Left renal cortex interstitium (tissue), 4 donors: ENCODE measurements at places on chromosomes 16 and 17. TPM values are rescaled to one million over a fixed set of nuclear protein-coding genes. Genes with fewer than 3 reads are reported as not detected.

Gene TNFRSF13B
- polyA plus RNA-seq: not detected

Gene WFDC1
- 3.4 TPM for polyA plus RNA-seq

Gene TMEM88
- 22.1 TPM for polyA plus RNA-seq

Gene CCL23
- polyA plus RNA-seq: not detected

Gene STH
- not detected for polyA plus RNA-seq

Gene CARHSP1
- 87.5 TPM for polyA plus RNA-seq

Gene TK2
- 42.8 TPM for polyA plus RNA-seq

Gene KCNJ12
- 8.9 TPM for polyA plus RNA-seq

Gene IKZF3
- 0.26 TPM for polyA plus RNA-seq

Gene UTS2R
- polyA plus RNA-seq: 0.57 TPM

Gene TMEM106A
- polyA plus RNA-seq: 23.9 TPM

Gene HID1
- 15.2 TPM for polyA plus RNA-seq

Gene ATP2A1
- polyA plus RNA-seq: 8.1 TPM

DNA sequence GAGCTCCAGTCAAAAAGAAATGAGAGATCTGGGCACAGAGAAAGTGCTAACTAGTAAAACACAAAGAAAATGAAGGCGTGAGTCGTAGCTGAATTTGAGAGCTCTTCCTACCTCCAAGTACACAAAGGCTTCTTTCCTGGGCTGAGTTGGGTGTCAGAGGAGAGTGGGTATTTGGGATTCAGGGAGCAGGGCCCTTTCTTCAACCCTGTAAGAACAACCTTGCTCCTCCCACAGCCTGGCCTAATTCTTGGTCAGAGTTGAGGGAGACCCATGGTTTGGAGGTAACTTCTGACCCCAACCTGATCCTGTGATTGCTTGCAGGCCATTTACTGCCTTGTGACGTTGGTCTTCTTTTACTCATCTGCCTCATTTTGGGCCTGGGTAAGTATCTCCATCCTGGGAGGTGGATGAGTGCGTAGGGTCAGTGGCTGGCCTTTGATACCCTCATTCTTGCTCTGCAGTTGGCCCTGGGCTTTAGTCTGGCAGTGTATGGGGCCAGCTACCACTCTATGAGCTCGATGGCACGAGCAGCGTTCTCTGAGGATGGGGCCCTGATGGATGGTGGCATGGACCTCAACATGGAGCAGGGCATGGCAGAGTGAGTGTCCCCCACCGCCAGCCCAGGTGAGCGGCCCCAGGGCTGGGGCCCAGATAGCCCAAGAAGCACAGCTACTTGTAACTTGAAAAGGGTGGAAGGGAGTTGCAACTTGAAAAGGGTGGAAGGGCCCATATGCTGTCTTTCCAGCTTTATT is 1.3 kb downstream of the TMEM208 start:
- DNase-seq: no peak

DNA sequence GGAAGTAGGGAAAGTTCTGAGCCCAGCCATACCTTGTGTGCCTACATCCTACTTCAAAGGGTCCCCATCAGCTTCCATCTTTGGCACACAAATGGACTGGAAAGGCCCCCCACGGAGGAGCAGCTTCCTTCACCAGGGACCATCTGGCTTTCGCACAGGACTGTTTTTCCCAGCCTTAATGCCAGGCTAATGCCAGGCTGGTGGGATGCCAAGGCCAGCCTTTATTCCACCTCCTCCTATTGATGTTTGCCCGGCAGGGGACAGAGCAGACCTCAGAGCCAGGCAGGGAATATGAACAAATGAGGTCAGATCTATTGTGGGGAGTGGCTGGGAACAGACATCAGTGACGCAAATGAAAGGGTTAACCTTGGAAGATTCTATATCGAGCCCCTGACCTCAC is 5.7 kb downstream of the GPR179 start:
- no peak for DNase-seq

- DNase-seq: no peak
Measured at GRCh38 chr16:17447101-17447569, 23.6 kb downstream of the XYLT1 start.

DNA sequence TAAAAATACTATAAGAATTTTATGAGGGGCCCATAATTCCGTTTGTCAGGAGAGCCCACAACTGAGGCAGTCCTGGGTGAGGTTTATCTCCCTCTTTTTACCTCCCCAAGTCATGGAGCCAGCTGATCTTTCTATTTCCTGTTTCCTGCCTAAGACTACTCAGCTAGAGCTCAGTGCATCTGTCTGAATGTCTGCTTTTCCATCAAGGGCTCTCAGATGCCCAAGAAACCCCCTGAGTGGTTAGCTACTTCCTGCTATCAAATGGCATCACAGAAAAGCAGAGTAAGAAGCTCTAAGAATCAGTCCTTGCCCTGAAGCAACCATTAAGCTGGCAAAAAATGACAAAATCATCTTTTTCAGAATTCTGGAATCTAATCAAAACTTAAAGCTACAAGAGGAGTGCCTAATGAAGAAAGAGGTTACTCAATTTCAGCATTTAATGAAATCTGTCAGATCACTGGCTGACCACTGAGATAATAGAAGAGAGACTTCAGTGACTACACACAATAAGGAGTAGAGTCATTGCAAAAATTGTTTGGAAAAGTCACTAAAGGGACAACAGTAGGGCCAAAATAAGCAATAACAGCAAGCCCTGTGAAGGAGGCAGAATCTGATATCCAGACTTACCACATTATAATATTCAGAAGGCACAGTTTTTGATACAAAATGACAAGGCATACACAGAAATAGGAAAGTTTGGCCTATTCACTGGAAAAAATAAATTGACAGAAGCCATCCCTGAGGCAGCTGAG is 150.1 kb downstream of the CYB561 start:
- no peak for DNase-seq

GRCh38 chr17:76635039-76635438 is 8.5 kb downstream of the ST6GALNAC1 start:
- no peak for DNase-seq

- DNase-seq: no peak
Measured at GRCh38 chr16:57226701-57227621, 18.1 kb upstream of the ARL2BP start.

DNA sequence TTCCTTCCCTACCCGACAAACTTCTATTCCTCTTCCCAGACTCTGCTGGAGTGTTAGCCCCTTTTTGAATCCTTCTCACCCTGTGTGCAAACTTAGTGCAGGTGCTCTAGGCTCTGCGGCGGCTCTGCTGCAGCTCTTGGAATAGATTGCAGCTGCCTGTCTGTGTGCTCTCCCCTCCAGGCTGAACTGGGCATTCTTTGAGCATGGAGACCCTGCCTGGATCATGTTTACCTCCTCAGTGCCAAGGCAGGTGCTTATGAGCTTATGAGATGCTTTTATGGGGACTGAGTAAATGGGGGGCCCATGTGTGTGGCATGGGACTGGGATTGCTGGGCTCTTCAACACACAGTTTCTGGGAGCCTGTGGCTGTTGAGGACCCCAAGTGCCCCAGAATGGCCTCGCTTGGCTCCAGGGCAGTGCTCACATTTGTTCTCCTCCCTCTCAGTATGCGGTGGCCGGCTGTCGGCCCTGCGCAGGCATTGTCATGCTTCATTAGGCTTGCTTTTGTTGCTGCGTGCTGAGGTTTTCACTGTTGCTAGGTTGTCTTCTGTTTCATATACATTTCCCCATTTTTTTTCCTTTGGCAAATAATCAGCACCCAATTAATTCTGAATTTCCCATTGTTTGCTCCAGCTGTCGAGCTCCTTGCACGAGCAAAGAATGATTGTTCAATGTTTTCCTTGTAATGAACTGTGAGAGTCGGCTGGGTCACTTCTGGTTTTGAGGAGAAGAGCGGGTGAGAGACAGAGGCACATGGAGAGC is 185.5 kb upstream of the NLRP1 start:
- no peak for DNase-seq

DNA sequence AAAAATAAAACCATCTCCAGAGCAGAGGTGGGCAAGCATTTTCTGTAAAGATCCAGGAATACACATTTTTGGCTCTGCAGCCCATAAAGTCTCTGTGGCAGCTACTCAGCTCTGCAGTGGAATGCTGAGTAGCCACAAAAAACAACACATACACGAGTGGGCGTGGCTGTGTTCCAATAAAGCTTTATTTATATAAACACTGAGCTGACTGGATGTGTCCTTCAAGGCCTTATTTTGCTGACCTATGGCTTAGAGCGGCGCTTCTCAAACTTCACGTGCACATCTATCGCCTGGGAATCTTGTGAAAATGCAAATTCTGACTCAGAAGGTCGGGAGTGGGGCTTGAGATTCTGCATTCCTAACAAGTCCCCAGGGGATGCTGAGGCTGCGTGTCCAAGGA is 39.7 kb downstream of the XYLT1 start:
- DNase-seq: no peak

- no peak for DNase-seq
Measured at GRCh38 chr17:12815642-12816141, 26.4 kb downstream of the ARHGAP44 start.

GRCh38 chr17:8803531-8804420 is 4.6 kb upstream of the MFSD6L start:
- DNase-seq: no peak

DNA sequence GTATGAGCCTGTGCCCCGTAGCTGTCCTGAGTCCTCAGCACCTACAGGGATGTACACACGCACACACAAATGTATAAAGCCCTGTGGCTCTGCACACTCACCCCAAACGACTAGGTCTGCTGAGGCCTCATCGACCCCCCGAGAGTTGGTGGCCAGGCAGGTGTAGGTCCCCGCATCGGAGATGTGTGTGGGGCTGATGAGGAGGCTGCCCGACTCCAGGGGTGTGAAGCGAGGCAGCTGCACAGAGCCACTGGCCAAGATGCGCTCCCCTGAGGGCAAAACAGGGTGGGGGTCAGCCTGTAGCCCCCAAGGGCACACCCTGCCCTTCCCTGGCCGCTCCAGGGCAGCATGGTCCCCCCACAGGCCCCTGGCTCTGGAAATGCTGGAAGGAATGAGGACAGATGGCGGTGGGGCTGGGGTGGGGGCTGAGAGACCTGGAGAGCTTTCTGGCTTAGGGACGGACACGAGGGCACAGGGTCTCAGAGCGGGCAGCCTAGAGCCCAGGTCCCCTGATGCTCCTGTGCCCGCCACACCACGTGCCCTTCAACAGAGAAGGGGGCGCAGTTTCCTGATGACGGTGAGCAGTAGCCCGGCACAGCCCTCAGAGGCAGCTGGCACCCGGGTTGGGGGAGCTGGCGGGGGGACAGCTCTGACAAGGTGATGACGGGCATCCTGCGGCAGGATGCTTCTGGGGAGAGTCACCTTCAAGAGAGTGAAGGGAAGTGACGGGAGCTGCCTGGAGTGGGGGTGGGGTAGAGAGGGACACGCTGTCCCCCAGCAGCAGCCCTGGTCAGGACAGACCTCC is 119.8 kb upstream of the CDC42EP4 start:
- no peak for DNase-seq

DNA sequence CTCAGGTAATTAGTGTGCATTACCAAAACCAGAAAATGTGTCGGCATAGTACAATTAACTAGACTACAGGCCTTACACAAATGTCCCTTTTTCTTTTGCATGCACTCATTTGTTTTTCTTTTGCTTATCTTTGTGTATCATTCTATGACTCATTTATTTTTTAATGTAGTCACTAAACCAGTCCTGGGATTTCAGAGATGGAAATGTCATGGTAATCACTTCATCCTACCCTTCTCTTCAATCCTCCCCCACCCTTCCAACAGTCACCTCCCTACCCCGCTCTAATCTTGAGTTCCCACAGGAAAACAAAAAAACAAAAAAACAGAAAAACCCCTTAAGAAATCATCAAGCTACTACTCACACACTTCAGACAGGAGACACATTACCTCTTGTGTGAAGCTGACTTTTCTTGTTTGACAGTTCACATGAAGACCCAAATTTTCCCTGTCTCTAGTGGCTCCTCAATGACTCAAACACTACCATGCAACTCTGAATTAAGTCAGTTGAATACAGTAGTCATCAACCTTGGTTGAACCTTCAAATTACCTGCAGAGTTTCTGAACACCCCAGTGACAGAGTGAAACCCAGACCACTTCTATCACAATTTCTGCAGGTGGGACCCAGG is 242.4 kb upstream of the SALL1 start:
- no peak for DNase-seq

- no peak for DNase-seq
Measured at GRCh38 chr17:79053251-79053925, 21.2 kb upstream of the ENGASE start.

GRCh38 chr16:73047221-73047535 is 750 bp downstream of the ZFHX3 start:
- no peak for DNase-seq

DNA sequence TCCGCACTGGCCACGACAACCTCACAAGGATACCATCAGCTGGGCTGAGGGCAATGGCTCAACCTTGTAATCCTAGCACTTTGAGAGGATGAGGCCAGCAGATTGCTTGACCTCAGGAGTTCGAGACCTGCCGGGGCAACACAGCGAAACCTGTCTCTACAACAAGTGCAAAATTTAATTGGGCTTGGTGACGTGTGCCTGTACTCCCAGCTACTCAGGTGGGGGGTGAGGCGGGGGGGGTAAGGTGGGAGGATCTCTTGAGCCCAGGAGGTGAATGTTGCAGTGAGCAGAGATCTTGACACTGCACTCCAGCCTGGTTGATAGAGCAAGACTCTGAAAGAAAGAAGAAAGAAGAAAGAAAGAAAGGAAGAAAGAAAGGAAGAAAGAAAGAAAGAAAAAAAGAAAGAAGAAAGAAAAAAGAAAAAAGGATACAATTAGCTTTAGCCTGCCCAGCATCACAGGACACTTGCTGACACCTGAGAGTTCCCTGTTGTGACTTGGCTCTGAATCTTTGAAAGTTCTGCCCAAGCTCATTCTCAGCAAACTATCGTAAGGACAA is 5.2 kb upstream of the MT1E start:
- no peak for DNase-seq

GRCh38 chr17:4329838-4330237 is 36.6 kb downstream of the UBE2G1 start:
- no peak for DNase-seq

GRCh38 chr16:19410435-19411171 is 7.1 kb upstream of the TMC5 start:
- DNase-seq: peak; percentile 10

GRCh38 chr16:85955566-85955965 is 56.6 kb downstream of the IRF8 start:
- DNase-seq: no peak

DNA sequence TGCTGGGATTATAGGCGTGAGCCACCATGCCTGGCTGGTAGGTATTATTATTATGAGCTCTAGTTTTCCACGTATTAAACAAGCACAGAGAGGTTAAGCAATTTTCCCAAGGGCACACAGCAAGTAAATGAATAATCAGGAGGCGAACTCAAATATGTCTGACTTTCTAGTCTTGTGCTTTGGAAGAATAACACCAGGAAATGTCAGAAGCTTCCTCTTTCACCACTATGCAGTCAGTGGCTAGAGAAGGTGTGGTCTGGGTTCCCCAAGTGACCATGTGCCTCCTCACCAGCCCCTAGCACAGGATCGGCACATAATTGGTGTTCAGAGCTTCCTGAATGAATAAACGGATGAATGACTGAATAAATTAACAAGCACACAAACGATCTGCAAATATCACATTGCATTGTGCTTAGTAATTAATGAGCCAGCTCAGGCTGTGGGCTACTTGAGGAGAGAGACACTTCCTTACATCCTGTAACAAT is 21.6 kb upstream of the SCNN1B start:
- DNase-seq: no peak

GRCh38 chr17:16287563-16288027 is 65.7 kb downstream of the CENPV start:
- peak; percentile 5 for DNase-seq
